ENCODE measurements at places on chromosomes 2 and 18.
A peak's percentile ranks its signal among the peaks of the same experiment; 100 is the strongest.

DNA sequence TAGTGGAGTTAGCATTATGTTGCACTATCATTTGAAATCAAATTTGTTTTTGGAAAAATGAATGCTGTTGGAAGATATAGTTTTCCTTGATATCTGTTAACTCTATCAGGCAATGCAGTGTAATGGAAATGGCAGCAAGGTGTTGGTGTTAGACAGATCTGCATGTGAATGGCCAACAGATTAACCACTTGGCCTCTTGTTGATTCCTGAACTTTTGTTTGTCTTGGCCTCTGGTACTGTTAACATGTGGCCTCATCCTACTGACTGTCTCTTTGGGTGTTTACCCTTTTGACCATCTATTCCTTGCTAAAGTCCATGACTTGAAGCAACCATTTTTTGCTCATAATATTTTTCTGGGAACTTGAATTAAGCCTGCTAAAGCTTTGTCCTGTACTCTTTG is 110.2 kb upstream of the CDH2 start:
- DNase-seq = no peak

- DNase-seq = peak; percentile 69
Observed at GRCh38 chr2:11738589-11739436, 7.6 kb upstream of the LPIN1 start.

- DNase-seq = peak; percentile 75
Observed at GRCh38 chr2:199977984-199978415, 22.6 kb downstream of the MAIP1 start.

- DNase-seq = no peak
Observed at GRCh38 chr2:80592106-80592505, 287.6 kb upstream of the LRRTM1 start.

DNA sequence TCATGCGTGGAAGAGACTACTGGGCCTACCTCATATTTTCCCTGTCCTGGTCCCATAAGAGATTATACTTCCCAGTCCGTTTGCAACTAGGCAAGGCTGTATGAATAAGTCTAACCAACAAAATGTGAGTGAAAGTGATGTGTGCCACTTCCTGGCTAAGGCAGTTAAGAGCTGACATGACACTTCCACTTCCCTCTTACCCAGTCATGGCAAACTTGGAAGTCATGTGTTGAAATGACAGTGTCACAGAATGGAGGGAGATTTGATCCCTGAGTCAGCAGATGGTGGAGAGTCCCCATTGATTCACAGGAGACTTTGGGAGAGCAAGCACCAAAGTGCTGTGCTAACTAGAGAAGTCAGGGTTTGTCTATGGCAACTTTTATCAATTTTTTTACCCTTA is 36.4 kb downstream of the TACR1 start:
- no peak for DNase-seq

- no peak for DNase-seq
Observed at GRCh38 chr2:175627405-175627804, 374.7 kb downstream of the LNPK start.

DNA sequence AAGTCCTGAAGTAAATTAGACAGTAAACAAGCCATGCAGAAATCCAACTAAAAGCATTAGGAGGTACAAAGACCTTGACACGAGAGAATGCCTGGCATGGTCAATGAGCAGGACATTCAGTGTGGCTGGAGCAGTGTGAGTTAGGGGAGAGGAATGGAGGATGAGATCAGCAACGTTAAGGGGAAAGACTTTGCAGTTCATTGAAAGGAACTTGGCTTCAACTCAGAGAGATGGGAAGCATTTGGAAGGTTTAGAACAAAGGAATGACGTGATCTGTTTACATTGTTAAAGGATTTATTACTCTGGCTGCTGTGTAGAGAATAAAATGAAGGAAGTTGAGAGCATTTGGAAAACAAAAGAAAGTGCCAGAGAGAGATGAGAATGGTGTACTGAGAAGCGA is 621.3 kb downstream of the XIRP2 start:
- peak; percentile 84 for DNase-seq

GRCh38 chr2:219285894-219286425 is 6.8 kb downstream of the DNAJB2 start:
- no peak for DNase-seq

DNA sequence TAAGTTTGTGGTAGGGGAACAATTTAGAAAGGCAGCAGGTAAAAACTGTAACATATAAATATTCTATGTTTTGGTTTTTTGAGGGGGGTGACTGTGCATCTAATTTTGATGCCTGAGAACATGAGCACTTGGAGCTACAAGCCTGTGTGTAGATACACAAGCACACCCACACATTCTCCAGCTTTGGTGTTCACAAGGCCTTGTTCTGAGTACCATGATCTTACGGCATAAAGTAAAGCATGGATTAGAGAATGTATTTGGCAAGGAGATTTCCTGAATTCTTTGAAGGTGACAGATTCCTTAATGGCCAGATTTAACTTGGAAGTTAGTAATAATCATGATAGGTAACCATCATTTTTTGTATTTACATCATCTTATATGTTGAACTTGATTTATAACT is 42.7 kb downstream of the MAP3K20 start:
- DNase-seq = no peak

DNA sequence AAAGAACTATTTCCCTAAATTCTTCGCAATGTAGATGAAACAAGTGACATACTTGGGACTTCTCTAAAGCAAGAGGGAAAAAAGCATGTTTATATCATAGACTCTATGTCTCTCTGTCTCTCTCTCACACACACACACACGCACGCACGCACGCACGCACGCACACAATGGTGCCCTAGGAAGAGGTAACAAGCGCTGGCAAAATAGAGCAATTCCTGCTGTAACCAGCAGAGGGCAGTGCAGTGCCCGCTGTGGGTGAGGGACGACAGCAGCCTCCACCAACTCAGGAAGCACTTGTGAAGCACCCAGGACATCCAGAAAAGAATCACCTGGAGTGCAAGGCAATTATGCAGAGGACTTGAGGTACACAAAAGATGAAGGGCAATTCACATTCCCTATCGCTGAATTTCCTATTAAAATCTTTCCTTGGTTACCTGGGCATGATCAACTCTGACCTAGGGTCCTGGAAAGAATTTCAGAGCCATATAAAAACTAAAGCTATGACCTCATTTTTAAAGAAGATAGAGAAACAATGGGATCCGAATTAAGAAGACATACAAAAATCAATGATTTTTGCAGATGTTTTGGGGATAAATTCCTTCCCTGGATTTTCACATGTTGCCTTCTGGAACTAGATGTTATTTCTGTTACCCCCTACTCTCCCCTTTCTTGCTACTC is 166.4 kb downstream of the PDE11A start:
- peak; percentile 34 for DNase-seq

DNA sequence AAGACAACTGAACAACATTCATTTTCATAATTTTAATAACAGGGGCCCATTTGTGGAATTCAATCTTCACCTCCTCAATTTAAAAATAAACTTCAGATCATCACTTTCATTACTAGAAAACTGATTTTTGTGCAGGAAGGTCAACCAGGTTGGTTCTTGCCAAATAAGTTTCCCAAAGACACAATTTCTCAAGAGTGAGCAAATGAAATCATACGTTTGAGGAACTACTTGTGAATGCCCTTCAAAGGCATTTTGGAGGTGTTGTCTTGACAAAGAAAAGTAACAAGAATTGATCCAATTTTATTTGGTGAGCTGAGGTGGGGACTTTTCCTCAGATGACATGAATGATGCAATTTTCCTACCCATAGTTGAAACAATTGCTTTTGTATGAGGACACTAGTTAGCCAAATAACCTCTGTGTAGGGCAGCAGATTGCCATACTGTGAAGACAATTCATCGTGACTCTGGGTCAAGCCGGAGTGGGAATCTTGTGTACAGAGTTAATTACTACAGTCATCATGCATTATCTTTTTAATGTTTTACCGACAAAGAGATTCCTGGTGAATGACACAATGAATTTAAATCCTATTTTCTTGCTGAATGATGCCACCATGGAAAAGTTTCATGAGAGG is 121.8 kb downstream of the TGFA start:
- DNase-seq = peak; percentile 19

- no peak for DNase-seq
Observed at GRCh38 chr2:101467306-101467705, 7.6 kb downstream of the RFX8 start.

GRCh38 chr2:147082850-147083522 is 761.8 kb upstream of the ACVR2A start:
- peak; percentile 17 for DNase-seq

- DNase-seq = no peak
Observed at GRCh38 chr18:31683968-31684278, 458 bp downstream of the B4GALT6 start.

DNA sequence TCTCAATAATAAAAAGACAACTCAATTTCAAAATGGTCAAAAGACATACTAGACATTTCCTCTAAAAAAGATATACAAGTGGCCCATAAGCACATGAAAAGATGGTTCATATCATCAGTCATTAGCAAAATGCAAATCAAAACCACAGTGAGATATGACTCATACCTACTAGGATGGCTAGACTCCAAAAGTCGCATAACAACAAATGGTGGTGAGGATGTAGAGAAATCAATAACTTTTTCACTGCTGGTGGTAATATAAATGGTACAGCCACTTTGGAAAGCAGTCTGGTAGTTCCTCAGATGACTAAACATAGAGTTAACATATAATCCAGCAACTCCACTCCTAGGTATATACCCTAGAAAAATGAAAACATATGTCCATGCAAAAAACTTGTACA is 242.3 kb upstream of the NOL4 start:
- no peak for DNase-seq

Measured in RCC 7860 (cell line).